Stimulated activated CD8-positive, alpha-beta memory T cell treated with anti-CD3 and anti-CD28 coated beads, Interleukin-7, amount 100 ng/mL, for 1 hour (primary cell): ENCODE measurements at places on chromosomes 3 and 15.

GRCh38 chr15:96052572-96053030, 277.9 kb upstream of the NR2F2 start:
- DNase-seq: no peak

GRCh38 chr3:69232482-69232881, 110.1 kb upstream of the LMOD3 start:
- no peak for DNase-seq

DNA sequence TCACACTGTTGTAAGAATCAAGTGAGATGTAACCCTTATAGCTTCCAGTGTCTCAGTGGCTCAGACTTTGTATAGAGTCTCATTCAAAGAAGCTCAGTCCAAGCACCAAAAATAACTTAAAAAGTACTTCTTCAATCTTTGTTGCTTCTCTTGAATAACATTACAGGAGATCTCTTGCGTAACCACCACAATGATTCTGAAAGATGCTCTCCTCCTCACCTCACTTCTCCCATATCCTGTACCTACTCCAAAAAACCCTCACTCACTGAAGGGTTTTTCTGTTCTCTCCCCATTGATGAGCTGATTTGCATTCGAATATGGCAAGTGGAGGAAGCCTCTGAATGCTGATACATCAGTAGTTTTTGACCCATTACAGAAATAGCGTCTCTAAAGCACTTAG, 39.4 kb upstream of the MRPS22 start:
- no peak for DNase-seq

DNA sequence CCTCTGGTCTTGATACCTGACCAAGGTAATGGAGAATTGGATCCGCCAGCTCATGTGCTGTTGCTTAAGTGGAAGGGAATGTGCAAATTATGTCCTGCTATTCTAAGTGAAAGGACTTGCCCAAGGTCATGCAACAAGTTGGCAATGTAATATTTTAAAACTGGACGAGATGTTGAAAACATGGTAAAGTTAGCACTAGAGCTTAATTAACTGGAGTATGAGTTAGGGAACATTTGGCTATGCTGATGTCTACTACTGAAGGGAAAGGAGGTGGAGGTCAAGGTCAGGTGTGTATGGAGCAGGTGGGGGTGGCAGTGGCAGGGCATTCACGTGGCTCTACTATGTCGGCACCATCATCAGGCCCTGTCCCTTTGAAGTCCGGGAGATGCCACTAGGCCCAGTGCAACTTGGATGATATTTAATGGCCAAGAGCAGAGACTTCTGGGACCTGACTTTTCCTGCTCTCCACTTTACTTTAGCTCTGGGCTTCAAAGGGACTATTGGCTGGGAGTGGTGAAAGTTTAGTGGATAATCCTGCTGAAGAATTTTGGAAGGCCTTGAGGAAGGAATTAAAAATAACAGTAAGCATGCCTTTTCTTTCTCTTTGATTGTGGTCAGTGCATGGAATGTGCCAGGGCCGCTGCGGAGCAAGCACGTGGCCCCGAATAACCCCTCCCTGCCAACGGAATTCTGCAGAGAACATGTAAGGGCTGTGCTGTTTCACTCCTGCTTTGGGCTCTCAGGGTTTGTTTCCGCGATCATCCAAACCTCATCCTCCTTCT, 14.9 kb downstream of the SMAD3 start:
- DNase-seq: no peak

DNA sequence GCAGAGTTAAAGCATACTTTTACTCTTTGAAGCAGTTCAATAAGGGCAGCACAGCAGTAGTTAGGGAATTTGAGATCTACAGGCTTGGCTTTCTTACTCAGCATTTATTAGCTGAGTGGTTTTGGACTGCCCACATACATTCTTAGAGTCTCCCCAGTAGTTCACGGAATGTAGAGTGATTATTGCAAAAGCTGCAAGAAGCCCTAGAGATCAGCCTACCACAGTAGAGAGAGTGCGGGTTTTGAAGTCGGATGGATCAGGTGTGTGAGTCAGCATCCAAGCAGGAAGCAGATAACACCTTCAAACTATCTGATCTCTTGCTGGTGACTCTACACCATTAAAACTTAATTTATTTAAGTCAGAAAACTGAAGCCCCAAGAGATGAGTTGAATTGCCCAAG, 171.9 kb downstream of the SYNPR start:
- no peak for DNase-seq
